ENCODE measurements at places on chromosomes 4 and X.

- DNase-seq: no peak
Measured at GRCh38 chrX:20313899-20314298, 47.2 kb upstream of the RPS6KA3 start.

DNA sequence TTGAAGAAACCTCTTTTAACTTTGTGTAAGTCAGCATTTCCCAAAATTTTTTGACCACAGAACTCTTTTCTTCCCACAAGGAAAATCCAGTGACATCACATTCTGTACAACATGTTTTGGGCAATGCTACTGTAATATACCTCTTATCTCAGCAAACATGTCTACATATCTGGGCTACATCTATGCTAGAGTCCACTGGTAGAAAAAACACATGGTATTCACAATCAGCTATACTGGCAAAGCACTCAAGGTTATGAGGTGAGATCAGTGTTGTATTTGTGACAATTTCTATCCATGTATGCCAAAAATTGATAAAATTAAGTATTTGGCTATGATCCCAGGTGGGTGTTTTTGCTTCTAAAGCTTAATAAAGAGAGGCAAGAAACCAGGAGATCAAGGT, 98.0 kb downstream of the ATP11C start:
- no peak for DNase-seq

GRCh38 chr4:2393353-2394270, 24.8 kb downstream of the ZFYVE28 start:
- DNase-seq: no peak

- no peak for DNase-seq
Measured at GRCh38 chr4:28313729-28314713, 1453.4 kb downstream of the STIM2 start.

- DNase-seq: no peak
Measured at GRCh38 chr4:14400307-14400706, 602.0 kb upstream of the CPEB2 start.

- DNase-seq: no peak
Measured at GRCh38 chrX:38890963-38891362, 89.7 kb downstream of the MID1IP1 start.

DNA sequence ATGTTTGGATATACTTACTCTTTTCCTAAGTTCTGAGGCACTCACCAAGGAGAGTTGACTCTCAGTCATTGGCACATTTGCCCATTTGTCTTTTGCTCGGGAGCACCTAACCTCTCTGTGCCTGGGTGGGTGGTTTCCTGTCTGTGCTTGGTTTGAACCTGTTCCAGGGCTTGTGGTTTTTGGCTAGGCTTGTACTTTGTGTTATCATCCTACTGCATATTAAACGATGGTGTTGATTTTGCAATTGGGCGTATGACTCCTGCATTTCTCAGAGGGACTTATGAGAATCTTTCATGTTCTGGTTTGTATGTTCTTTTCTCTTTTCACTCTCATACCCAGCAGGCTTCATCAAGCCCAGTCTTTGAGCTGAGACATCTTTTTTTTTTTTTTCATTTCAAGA, 161.7 kb downstream of the BTC start:
- DNase-seq: peak; percentile 3

DNA sequence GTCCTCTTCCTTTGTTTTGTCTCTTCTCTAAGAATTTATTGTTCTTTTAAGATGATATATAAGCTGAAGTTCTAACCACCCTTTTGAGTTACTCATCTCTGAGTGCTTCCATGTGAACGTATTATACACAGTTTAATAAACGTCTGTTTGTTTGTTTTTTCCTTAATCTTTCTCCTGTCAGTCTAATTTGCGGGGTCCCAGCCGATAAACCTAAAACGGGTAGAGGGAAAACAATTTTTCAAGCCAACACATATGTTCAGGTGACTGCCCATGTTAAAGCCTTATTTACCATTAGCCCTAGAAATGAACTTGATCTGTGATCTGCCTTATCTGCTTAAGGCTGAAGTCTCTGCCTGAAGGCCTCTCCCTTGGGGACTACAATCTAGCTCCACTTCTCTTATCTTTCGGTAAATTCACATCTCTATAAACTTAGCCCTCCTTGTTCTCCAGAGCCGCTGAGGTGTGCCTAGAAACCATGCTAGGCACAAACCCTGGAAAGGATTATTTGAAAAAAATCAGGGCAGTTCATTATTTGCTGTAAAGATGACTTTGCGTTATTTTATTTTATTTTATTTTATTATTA, 158.8 kb downstream of the CAMK2D start:
- no peak for DNase-seq

GRCh38 chr4:74278490-74278889, 29.8 kb upstream of the EPGN start:
- no peak for DNase-seq

GRCh38 chrX:72137846-72138495, 6.3 kb upstream of the RTL5 start:
- DNase-seq: no peak

GRCh38 chrX:116009861-116010710, 160.5 kb upstream of the AGTR2 start:
- no peak for DNase-seq

DNA sequence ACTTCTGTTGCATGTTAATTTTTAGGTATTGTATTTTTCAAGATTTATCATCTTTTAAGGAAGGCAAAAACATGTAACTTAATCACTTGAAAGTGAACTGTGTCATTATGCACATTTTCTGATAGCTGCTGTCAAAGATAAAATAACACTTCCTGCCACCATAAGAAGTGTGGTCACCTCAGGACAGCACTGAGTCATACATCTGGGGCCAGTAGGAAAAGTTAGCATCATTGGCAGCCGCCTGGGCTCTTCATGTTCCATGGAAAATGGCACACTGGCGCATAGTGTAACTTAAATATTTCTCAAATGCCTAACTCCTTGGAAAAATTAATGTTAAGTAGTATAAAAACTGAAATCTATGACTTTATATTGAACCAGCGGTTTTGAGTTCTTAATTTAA, 24.2 kb downstream of the CNKSR2 start:
- peak; percentile 4 for DNase-seq

DNA sequence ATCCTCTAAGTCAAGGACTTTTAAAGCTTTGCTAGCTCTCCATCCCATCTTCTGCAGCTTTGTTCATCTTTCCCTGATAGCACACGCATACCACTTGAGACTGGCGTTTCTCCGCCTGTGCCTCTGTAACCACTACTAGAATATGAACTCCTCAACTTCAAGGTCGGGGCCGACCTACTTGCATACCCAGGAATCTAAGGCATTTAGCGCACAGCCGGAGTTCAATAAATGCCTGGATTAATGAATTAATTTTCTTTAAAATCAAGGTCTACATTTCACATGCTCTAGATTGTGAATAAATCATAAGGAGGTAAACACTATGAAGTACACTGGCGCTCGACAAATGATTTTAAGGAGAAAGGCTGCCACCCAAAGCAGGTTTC, 89.3 kb downstream of the HNRNPD start:
- DNase-seq: no peak

DNA sequence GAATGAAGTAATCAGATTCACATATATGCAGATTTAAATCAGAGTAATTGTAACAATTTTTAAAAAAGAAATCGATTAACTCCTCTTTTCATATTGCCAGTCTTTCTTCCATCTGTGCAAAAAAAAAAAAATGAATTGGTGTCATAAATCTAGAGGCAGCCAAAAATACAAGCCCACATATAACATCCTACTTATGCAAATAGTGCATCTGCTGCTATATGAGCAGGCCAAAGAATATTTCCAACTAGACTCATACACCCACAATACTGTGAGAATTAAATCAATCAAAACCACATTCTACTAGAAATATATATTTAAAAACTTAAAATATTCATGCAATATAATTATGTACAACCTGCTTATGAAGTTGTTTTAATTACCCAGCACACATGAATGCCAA, 298.1 kb upstream of the TRAM1L1 start:
- DNase-seq: no peak

DNA sequence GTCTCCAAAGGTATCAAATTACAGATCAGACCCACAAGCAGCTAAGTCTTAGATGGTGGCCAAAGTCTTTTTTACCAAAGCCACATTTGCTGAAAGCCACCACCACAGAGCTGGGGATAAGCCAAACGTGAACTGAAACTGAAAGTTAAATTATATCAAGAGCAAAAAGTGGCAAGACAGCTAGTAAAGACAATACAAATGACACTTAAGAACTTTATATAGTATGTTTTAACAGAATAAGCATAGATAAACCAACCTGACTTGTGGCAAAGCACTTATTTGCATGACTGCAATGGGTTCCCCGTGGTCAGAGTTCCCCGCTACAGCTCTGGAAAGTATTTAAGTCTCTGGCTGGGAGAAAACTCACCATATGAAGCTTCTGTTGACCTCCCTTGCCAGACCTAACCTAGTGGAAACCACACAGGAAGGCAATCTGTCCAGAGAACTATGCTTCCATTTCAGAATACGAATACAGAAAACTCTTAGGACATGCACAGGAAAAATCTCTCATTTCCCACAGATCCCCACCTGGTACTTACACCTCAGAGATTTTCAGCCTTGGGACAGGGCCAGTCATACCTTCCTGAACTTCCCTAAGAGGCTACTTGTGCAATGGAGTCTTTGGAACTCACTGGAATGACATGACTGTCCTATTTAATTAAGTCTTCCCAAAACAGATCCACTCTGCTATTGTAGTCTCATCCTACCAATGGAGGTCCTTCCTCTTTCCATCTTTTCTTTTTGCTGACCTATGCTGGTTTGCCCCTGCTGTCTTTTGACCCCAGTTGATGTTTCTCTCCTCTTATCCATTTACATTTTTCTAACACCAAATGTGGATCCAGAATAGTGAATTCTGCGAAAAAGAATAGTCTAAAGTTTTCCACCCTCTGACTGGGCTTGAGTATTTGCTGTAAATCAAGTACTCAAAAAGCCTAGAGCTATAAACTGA, 225.1 kb downstream of the NR3C2 start:
- DNase-seq: peak; percentile 42

- DNase-seq: no peak
Measured at GRCh38 chrX:66672106-66672505, 33.2 kb upstream of the EDA2R start.

DNA sequence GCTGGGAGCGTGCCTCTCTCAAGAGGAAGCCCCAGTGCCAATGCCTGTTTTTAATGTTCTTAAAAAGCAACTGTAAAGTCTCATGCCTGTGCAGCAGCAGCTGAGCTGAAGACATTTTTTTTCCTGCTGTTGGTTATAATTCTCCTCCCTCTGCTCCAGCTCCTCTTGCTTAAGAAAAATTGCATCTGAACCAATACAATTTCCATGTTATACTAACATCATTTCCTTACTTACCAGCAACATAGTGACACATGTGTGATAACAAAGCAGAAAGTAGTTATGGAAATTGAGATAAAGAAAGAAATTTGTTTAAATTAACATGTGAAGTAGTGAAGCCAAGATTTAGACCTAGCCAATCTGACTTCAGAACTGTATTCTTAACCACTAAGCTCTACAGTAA, 101.4 kb downstream of the TBC1D19 start:
- DNase-seq: no peak

- DNase-seq: no peak
Measured at GRCh38 chrX:38271154-38271716, 50.6 kb upstream of the SRPX start.

DNA sequence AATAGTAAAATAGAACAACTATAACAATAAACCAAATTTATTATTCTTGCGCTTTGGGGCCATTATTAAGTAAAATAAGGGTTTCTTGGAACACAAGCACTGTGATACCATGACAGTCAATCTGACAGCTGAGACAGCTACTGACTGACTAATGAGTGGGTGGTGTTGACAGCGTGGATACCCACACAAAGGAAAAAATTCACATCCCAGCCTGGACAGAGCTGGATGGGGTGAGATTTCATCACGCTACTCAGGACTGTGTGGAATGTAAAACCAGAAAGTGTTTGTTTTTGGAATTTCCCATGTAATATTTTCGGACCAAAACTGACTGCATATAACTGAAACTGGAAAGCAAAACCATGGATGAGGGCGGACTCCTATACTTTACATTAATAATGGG, 48.8 kb downstream of the IGFBP7 start:
- no peak for DNase-seq

DNA sequence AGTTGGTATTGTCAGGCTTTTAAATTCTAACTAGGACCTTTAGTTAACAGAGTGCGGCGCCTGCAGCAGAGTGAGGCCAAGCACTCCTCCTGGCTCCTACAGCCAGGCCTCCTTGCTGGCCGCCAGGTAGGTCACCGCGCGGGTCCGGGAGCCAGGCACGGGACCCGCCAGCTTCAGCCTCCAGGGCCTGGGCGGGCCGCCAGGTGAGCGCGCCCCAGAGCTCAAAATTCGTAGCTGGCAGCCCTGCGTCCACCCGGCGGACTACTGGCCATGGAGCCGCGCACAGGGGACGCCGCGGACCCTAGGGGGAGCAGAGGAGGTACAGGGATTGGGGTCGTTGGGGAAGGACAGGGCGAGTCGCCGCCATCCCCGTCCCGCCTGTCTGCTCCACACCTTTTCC, at the start of gene MAGIX:
TSS of gene MAGIX (plus strand) at position 139 of the 400 bp plus-strand sequence. CDS start at position 271, 132 bp downstream.
- no peak for DNase-seq

DNA sequence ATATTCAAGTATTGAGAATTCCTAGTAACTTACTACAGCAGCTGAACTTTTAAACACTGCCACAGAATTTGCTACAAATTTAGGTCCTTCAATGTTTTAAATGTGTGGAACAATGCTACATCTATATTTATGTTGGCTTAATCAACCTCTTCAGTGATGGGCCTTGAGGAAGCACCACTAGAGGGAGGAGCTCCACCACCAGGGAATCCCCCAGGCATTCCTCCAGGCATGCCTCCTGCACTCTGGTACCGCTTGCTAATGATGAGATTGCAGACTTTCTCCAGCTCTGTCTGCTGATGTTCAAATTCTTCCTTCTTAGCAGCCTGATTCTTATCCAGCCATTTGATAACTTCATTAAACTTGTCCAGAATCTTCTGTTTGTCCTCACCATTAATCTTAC, 190.8 kb downstream of the HTR2C start:
- no peak for DNase-seq

DNA sequence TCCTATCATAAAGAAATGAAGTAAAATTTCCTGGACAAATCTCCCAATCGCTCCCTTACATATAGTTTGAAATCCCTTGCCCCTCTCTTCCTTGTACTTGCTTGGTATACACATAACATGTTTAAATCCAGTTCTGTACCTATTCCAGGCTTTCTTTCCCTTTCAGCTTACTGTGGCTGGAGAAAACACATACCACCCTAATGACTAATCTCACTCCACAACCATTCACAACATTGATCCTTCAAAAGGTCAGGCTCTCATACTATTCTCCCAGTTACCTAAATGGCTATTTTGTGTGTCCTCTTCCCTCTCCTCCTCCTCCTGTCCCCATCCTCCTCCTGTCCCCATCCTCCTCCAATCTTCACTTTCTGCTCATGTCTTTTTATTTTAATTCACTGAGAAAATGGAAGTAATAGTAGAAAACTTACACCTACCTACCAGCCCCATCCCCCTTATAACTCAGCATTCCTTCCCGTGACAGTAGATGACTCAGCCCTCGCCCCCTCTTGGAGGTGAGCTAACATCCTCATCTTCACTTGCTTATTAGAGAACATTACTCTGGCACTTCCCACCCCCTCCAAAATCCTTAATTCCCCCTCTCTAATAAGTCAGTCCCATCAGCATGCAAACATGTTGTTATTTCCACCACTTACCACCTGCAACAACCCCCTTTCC, 77.5 kb downstream of the IL15 start:
- DNase-seq: no peak

GRCh38 chr4:122764071-122764820, 31.7 kb downstream of the BBS12 start:
- no peak for DNase-seq

Data from activated CD4-positive, alpha-beta T cell treated with anti-CD3 and anti-CD28 coated beads, Interleukin-2, amount 50 U/mL, for 16 hours (primary cell).